ENCODE measurements at places on chromosomes 1 and 21. TPM values are rescaled to one million over a fixed set of nuclear protein-coding genes. Genes with fewer than 3 reads are reported as not detected.

- DNase-seq: no peak
Measured at GRCh38 chr1:39288735-39289465, 84.4 kb downstream of the MACF1 start.

DNA sequence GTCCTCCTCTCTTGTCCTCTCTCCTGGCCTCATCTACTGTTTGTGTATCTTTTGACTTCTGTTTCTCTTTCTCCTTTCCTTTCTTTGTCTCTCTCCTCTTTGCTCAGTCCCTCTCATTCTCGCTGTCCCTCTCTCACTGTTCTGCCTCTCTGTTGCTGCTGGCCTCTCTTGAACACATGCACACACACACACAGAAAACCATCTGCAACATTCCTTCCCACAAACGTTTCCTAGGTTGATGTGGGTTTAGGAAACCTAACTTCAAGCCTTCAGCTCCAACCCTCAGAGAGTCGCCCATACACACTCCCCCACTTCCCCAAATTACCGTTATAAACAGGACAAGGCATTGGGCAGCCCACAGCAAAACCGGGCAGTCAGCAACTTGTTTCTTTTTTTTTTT lies 10.9 kb upstream of the SSBP3 start:
- no peak for DNase-seq

- no peak for DNase-seq
Measured at GRCh38 chr1:76161451-76161850, 86.9 kb downstream of the ST6GALNAC3 start.

GRCh38 chr1:191542444-191542843 lies 615.8 kb upstream of the RGS18 start:
- DNase-seq: no peak

- peak; percentile 72 for DNase-seq
Measured at GRCh38 chr21:32348604-32349332, 44.0 kb downstream of the URB1 start.

The CNR2 gene
- not detected for total RNA-seq

Measured in stomach (tissue), 19 donors.